T-cell (primary cell): ENCODE measurements at places on chromosomes 6 and 20.

- no peak overlapping the region for H3K27ac ChIP-seq
- no peak overlapping the region for H3K4me3 ChIP-seq
- no peaks in the 10 kb centered on the region for H3K4me1 ChIP-seq
- no peaks in the 10 kb centered on the region for H3K27me3 ChIP-seq
- H3K36me3 ChIP-seq: no peaks in the 10 kb centered on the region
These were observed 280.3 kb downstream of the CDC5L start for GRCh38 chr6:44667668-44668390.

DNA sequence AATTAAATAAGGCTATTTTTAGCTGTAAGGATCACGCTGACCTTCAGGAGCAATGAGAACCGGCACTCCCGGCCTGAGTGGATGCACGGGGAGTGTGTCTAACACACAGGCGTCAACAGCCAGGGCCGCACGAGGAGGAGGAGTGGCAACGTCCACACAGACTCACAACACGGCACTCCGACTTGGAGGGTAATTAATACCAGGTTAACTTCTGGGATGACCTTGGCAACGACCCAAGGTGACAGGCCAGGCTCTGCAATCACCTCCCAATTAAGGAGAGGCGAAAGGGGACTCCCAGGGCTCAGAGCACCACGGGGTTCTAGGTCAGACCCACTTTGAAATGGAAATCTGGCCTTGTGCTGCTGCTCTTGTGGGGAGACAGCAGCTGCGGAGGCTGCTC, 84.0 kb downstream of the RAMACL start:
- DNase-seq: no peak
- no peak overlapping the region for H3K4me3 ChIP-seq
- H3K4me1 ChIP-seq: no peaks in the 10 kb centered on the region
- H3K27me3 ChIP-seq: peaks cover 2% of the 10 kb centered on the region
- no peaks in the 10 kb centered on the region for H3K36me3 ChIP-seq

DNA sequence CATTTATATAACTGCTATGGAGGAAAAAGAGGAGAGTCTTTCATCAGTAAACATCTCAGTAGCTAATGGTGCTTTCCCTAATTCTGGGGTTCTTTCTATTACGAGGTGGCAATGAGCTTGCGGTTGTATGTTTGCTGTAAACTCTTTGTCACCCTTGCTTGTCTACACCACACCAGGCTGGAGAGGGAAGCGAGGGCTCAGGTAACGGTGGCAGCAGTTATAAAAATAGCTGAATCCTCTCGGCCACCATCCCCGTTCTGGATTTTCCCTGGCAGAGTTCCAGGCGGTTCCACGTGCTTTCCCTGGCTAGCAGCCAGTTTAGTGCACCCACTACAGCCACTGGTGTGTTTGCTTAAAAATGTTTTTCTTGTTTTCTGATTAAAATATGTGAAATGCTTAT, 39.0 kb downstream of the MAS1 start:
- DNase-seq: peak; percentile 15
- peaks cover 10% of the 10 kb centered on the region for H3K4me1 ChIP-seq
- no peaks in the 10 kb centered on the region for H3K36me3 ChIP-seq
- H3K4me3 ChIP-seq: no peak overlapping the region

DNA sequence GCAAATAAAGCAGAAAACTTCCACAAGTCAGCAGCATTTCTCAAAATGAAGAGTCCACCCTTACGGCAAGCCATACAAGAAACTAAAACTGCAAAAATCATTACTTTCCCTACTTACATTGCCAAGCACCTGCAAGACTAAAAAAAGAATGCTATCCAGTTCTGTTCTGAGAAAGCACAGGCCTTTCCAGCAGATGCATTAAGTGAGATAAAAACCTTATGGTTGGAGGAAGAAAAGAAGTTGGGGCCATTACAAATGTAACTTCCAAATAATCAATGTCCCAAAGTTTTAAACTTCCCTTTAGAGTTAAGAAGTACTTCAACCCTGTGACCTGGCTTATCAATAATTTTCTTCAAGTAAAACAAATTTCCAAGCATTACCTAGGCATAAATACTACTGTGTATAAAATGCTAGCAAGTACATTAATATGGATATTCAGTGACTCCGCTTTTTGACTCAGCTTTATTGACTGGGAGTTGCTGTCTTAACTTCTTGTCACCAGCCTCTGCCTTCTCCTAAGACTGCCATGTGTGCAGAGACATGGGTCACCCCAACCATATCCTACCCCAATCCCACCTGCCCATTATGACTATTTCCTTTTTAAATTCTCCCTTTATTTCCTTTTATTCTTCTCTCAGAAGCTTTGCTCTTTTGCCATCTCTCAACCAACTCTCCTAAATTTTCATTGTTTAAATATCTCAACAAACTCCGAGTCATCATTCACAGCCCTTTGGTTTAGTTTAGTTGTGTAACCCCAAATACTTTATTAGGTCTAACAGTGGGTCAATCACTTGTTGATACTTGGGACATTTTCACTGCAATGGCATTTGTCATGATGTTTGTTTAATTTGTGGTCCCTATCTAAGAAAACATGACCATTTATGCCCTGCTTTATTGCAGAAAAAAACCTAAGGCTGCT, 49.7 kb downstream of the SLC22A23 start:
- H3K4me1 ChIP-seq: peaks cover 4% of the 10 kb centered on the region
- H3K4me3 ChIP-seq: no peak overlapping the region
- H3K27me3 ChIP-seq: no peaks in the 10 kb centered on the region
- H3K27ac ChIP-seq: no peak overlapping the region

- H3K4me3 ChIP-seq: no peak overlapping the region
- no peak for DNase-seq
- H3K4me1 ChIP-seq: no peaks in the 10 kb centered on the region
- H3K27ac ChIP-seq: no peak overlapping the region
- no peaks in the 10 kb centered on the region for H3K36me3 ChIP-seq
- no peaks in the 10 kb centered on the region for H3K27me3 ChIP-seq
These were observed 421.1 kb downstream of the BCKDHB start for GRCh38 chr6:80527552-80528052.

DNA sequence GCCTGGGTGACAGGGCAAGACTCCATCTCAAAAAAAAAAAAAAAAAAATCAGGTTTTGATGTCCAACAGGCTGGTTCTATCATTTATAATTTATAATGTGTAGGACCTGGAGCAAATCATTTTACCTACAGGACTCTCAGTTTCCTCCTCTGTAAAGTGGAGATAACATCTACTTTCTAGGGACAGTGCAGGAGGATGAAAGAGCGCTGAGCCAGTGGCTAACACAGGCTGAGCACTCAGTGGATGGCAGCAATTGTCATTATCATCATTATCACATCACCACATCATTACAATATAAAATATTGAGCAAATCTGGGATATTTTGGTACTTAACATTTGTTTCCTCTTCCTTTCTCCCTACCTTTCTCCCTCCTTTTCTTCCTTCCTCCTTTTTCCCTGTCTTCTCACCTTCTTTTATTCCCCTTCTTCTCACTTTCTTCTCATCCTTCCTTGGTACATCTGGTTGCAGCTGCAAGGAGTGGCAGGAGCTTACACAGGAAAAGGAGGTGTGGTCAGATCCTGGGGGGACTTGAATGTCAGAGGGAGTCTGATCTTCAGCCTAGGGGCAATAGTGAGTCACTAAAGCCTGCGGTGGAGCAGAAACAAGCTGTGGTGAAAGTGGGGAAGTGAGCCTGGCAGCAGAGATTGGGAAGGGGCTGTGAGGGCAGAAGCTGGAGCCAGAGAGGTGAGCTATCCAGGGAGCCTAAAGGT, 24.6 kb upstream of the CTNNBL1 start:
- H3K27me3 ChIP-seq: peaks cover 3% of the 10 kb centered on the region
- no peak overlapping the region for H3K27ac ChIP-seq
- no peaks in the 10 kb centered on the region for H3K36me3 ChIP-seq
- no peak overlapping the region for H3K4me3 ChIP-seq

DNA sequence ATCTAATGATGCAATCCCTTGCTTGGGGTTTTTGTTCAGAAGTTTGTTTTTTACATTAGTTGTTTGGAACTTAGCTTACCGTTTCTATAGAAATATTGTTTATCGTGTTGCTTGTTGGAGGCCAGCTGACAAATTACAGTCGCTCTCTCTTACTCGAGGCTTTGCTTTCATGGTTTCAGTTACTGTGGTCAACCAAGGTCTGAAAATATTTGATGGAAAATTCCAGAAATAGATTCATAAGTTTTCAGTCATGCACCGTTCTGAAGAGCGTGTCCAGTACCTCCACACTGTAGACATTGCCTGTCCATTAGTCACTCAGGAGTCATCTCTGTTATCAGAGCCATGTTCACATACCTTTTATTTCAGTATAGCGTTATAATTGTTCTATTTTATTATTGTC, 47.9 kb downstream of the DEK start:
- no peak for DNase-seq
- no peak overlapping the region for H3K4me3 ChIP-seq
- H3K36me3 ChIP-seq: peaks cover 23% of the 10 kb centered on the region
- H3K4me1 ChIP-seq: no peaks in the 10 kb centered on the region

DNA sequence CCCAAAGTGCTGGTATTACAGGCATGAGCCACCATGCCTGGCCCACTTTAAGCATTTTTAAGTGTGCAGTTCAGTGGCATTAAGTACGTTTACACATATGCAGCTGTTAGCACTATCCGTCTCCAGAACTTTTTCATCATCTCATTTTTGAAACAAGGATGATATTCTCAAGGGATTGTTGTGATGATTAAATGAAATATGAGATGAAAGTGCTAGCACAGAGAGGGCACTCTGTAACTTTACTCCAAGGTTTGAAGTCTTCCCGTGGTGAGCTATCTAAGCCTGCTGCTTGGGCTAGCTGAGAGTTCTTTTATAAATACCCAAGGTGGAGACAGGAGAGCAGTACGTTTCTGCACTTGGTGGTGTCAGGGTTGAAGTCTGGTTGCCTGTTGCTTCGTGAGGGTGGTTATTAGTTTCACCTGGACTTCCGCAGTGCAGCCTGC, 6.6 kb downstream of the TM9SF4 start:
- DNase-seq: no peak
- H3K36me3 ChIP-seq: peaks cover 7% of the 10 kb centered on the region
- no peak overlapping the region for H3K4me3 ChIP-seq
- no peaks in the 10 kb centered on the region for H3K27me3 ChIP-seq

- no peaks in the 10 kb centered on the region for H3K27me3 ChIP-seq
- no peak for DNase-seq
- H3K36me3 ChIP-seq: no peaks in the 10 kb centered on the region
- no peaks in the 10 kb centered on the region for H3K4me1 ChIP-seq
These were observed 174.7 kb downstream of the ZFAND3 start for GRCh38 chr6:37994223-37994622.

DNA sequence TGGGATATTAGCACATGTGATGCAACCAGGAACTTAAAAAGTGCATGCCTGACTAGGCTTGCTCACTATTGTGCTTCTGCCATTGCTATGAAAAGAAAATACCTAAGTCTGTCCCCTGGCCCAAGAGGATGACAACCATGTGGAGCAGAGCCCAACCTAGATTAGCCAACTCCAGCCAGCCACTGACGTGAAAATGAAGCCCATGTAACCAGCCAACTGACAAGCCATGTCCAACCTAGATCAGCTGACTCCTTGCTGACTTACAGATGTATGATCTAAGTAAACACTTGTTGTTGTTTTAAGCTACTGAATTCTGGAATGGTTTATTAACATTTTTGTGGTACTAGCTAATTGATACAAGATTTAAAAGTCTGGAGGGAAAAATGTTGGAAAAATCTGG, 47.5 kb downstream of the PIGU start:
- H3K36me3 ChIP-seq: peaks cover 18% of the 10 kb centered on the region
- H3K4me3 ChIP-seq: no peak overlapping the region
- H3K27me3 ChIP-seq: no peaks in the 10 kb centered on the region
- no peak for DNase-seq

DNA sequence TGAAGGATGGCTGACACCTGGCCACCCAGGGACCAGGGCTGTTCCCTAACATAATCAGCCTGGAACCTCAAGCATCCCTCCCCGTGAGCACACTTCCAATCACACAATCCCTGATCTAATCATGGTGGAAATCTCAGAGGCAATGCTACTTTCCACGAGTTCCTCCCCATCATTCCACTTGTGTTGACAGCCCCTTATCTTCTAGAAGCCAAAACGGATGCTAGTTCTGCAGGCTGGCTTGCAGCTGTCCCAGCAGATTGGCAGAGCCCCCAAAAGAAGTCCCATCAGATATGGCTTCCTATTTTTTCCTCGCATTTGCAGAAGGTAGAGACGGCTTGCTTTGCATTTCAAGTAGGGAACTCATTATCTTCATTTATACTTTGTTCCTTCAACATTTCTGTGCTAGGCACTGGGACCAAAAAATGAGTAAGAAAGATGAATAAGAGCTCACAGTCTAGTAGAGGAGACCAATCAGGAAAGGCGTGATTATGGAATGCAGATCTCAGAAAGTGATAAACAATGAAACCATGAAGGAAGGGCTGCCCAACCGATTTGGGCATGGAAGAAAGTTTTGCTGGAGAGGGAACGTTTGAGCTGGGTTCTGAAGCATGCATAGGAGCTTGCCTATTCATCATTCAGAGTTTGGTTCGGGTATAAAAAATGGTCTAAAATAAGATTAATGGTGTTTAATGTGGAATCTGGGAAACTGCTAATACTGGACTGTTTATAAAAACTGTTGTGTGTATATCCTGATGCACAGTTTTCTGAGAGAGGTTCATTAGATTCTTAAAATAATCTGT, 44.6 kb upstream of the TBC1D7 start:
- H3K36me3 ChIP-seq: no peaks in the 10 kb centered on the region
- H3K4me1 ChIP-seq: no peaks in the 10 kb centered on the region
- no peaks in the 10 kb centered on the region for H3K27me3 ChIP-seq
- H3K27ac ChIP-seq: no peak overlapping the region

- no peaks in the 10 kb centered on the region for H3K36me3 ChIP-seq
- no peak for DNase-seq
These were observed 42.3 kb downstream of the ANKEF1 start for GRCh38 chr20:10077081-10077471.

DNA sequence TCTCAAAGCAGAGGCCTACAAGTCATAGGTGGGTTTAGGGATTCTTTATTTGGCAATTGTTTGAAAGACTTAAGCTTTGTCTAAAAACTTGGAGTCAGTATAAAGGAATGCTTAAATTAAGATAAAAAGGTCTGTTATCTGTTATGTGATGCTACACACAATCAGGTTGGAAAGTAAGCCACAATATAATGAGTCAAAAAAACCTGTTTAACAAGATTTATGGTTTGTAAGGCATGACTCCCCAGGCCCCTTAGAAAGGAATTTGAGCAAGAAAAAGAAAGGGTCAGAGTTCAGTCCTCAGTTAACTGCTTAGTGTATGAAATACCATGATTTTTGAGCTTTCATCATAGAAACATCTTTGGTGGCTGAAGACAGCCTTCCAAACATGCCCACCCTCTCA, 66.8 kb upstream of the HMGN3 start:
- H3K27me3 ChIP-seq: no peaks in the 10 kb centered on the region
- no peak overlapping the region for H3K4me3 ChIP-seq
- H3K4me1 ChIP-seq: no peaks in the 10 kb centered on the region
- no peaks in the 10 kb centered on the region for H3K36me3 ChIP-seq
- H3K27ac ChIP-seq: no peak overlapping the region
- DNase-seq: no peak

GRCh38 chr20:13638162-13638495, 603 bp downstream of the TASP1 start:
- no peaks in the 10 kb centered on the region for H3K36me3 ChIP-seq
- DNase-seq: no peak
- H3K27me3 ChIP-seq: no peaks in the 10 kb centered on the region
